ENCODE measurements at places on chromosomes 7 and 10.

DNA sequence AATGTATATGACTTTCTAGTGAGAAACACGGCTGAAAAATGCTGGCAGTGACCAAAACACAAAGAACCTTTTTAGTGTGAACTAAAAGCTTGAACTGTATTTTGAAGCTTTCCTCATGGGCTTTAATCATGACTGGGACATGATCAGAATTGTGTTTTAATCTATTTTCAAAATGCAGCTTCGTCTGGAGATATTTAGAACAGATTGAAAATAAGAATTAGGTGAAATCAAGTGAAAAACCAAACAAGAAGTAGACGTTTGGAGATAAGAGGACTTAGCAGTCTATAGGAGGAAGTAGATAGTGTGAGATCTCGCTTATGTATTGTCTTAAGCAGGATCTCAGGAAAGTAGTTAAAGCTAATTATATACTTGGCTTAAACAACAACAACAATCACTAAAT, 865.4 kb upstream of the MBL2 start:
- DNase-seq = no peak

GRCh38 chr7:4072161-4072925, 609.8 kb upstream of the FOXK1 start:
- no peak for DNase-seq

GRCh38 chr10:119713744-119714483, 11.9 kb upstream of the INPP5F start:
- DNase-seq = no peak

DNA sequence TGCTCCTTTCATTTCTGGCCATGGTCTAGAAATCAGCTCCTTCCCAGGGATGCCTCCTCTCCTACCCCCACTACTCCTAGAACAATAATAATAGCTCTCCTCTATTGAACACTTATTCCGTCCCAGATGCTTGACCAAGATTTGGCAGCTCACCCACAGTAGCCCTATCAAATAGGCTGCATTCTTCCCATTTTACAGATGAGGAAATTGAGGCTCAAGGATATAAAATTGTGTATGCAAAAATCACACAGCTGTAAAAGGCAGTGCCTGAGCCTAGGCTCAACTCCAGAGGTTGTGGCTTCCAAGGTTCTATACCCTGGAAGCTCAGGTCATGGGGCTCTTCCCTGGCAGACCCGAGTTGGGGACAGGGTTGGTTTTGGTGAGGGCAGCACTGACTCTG, 82.3 kb downstream of the C10orf105 start:
- no peak for DNase-seq

DNA sequence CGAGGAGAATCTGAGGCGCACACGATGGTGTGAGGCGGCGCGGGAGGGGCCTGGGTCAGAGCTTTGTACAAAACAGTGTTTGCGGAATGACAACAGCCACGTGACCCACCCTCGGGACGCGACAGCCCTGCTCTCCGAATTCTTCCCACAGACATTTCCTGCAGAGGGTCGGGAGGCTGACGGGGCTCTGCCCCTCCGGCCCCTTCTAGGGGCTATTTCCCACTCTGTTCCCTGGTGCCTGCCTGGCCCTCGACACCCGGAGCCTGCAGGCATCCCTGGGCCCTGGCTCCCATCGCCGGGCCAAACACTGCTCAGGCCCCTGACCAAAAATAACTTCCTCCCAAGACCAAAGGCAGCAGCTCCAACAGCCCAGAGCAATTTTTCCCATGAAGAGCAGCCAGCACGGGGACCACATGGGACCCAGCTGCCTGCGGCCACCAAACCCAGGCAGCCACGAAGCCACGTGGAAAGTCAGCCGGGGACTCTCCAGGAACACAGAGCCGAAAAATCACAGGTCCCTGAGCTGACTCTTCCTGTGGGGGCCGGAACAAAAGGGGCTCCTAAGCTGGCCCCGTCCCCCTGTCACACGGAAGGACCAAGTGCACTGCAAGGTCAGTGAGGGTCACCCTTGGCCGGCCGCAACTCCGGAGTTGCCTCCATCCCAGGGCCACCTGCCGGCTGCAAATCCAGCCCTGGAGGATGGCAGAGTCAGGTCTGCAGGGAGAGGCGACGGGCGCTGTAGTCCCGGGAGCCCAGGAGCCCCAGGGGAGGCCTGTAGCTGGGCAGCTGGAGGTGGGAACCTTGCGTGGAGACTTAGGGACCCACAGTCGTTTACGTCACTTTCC, 42.0 kb downstream of the PAPOLB start:
- no peak for DNase-seq

GRCh38 chr7:70017357-70017756, 419.1 kb downstream of the AUTS2 start:
- no peak for DNase-seq

- DNase-seq = no peak
These were observed 336.0 kb upstream of the IGFBP3 start for GRCh38 chr7:46256870-46257661.

GRCh38 chr7:45028920-45029344, 28.9 kb downstream of the CCM2 start:
- no peak for DNase-seq
